ENCODE measurements at places on chromosomes 3 and 15.

- no peak for DNase-seq
These were observed 235.8 kb downstream of the RAP2B start for GRCh38 chr3:153397794-153398193.

DNA sequence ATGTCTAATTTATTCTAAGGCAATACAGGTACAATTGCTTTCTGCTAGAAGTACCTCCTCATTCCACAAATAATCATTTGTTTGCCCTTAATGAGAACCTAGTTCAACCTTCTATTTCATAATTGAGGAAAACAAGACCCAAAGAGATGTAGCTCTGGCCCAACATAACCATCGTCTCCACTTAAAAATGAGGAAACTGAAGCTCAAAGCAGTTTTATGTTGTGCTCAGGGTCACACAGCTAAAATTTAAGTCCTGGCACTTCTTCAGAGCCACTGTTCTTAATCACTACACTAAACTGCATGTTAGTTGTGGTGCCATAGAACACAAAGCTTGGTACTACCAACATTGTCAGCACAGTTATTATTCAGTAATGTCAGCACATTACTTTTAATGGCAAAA, 108.0 kb downstream of the SERPINI1 start:
- DNase-seq = no peak

- DNase-seq = no peak
These were observed 104.3 kb downstream of the CPN2 start for GRCh38 chr3:194246709-194247349.

- DNase-seq = no peak
These were observed 821.6 kb downstream of the SQOR start for GRCh38 chr15:46456456-46456855.

DNA sequence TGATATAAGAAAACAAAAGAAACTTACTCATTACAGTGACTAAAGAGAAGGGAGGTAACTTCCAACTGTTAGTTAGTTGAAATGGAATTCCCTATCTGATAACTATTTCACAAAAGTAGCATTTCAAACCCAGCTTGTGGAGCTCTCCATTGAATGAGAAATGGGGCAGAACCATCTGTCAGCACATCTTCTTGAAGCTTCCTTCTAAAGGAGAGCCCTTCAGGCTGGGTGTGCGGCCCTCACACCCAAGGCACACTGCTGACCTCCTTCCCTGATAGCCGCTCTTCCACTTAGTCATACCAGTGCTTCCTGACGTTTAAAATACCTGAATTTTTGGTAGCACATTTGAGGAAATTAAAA, 28.1 kb upstream of the VEPH1 start:
- no peak for DNase-seq

GRCh38 chr3:100299016-100299415, 35.5 kb upstream of the NIT2 start:
- DNase-seq = no peak

DNA sequence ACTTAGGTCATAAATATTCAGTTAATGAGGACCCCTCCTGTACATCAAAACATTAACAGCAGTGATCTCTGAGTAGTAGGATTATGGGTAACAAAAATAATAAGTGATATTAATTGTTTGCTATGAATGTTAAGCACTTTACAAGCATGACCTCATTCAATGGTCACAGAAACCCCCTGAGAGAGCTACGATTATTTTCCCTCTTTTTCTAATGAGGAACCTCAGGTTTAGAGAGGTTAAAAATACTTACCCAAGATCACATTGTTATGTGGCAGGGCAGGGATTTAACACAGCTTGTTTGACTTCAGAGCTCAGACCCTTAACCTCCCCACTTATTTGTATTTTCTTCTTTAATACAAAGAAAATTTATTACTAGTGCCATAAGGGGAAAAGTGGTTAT, 228.2 kb downstream of the TBL1XR1 start:
- no peak for DNase-seq

GRCh38 chr3:14744556-14744955, 69.6 kb downstream of the C3orf20 start:
- DNase-seq = no peak

DNA sequence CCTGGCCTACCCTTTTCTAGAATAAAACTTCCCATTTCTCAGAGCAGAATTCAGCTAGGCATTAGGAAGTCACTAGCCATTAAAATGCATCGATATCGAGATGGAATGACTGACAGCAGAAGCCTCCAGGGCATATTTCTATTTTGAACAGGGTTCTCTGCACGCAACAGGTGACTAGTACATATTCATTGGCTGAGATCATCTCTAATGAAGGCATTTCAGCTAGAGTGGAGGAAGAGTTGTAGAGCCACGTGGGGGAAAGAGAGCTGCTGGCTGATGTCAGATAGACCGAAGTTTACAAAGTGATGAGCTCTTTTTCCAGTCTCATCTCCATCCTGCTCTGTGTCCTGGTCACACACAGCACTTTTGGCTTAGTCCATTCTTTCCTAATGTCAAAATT, 7.5 kb downstream of the TMEM40 start:
- no peak for DNase-seq

- no peak for DNase-seq
These were observed 6.9 kb downstream of the ISL2 start for GRCh38 chr15:76343313-76343996.

DNA sequence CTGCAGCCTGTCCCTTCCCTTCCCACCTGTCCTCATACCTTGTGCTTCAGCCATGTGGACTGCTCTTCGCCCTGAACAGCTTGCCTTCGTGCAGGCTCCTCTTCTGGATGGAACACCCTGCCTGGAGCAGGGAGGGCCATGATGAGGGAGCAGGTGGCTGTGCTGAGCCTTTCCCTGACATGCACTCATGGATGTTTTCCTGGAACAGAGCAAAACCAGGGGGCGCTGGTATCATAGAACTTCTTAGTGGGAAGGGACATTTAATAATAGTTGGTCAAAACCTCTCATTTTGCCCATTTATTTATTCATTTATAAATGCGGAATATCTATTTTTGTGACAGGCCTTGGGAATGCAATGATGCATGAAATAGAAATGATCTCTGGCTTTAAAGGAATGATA, 149.3 kb downstream of the CACNA1D start:
- no peak for DNase-seq

DNA sequence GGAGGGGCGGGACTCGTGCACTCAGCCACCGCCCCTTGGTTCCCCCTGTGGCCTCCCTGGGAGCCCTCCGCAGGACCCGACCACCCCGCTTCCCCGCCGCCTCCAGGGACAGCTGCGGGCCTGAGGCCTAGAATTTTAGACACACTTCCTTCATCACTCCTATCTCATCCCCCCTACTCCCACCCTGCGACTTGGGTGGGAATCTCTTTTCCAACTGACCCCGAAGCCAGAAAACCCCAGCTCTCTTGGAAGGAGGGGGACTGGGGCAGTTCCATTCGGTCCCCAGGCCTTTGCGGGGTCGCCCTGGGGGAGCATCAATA, 289 bp upstream of the TFDP2 start:
- DNase-seq = no peak

- DNase-seq = no peak
These were observed 32.5 kb downstream of the RFTN1 start for GRCh38 chr3:16480861-16481545.

- no peak for DNase-seq
These were observed 66.3 kb downstream of the ISG20 start for GRCh38 chr15:88704791-88705768.

DNA sequence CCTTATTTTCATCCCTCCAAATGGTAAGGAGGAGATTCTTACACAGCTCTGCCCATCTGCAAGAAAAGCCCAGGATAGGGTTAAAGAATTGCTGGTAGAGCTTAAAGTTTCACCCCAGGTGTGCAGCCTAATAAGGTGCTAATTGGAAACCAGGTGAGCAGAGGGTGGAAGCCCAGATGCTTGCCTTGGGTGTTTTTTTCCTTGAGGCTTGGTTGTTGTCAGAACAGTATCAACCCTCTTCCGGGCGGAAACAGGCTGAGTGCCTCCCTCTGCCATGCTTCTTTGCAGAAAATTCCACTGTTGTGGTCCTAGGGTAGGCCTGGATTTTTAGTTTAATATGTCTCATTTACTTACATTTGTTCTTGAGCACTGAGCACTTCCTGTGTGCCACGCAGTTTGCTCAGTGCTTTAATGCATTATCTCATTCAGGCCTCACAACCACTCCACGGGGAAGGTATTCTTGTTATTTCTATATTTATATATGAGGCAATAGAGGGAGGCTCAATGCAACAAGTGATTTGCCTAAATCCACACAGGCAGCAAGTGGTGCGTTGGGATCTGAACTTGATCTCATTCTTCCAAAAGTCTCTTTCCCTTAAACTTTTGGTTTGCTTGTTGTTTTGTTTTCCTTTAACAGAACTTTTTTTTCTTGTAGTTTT, 115.0 kb upstream of the LRIG1 start:
- DNase-seq = no peak

GRCh38 chr3:129563850-129564535, 21.0 kb downstream of the H1-8 start:
- DNase-seq = no peak

- DNase-seq = no peak
These were observed 3.6 kb downstream of the PLCL2 start for GRCh38 chr3:16888356-16888755.

DNA sequence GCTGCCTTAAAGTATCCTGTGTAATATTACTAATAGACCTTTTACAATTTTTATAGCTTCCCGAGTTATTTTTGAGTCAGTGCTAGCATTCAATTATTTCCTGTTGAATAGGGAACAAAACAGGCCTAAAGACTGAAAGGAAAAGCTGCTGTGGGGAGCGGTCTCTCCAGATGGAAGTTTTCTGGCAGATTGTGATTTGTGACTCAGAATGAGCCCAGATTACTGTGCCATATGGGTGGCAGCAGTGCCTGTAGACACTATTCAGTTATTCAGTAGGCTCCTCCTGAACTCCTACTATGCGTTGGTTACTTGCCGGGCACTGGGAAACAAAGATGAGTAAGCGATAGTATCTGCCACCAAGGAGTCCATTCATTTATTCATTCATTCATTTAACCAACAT, 211.8 kb downstream of the CHST2 start:
- no peak for DNase-seq

GRCh38 chr3:195319060-195319459, 48.1 kb upstream of the XXYLT1 start:
- no peak for DNase-seq

DNA sequence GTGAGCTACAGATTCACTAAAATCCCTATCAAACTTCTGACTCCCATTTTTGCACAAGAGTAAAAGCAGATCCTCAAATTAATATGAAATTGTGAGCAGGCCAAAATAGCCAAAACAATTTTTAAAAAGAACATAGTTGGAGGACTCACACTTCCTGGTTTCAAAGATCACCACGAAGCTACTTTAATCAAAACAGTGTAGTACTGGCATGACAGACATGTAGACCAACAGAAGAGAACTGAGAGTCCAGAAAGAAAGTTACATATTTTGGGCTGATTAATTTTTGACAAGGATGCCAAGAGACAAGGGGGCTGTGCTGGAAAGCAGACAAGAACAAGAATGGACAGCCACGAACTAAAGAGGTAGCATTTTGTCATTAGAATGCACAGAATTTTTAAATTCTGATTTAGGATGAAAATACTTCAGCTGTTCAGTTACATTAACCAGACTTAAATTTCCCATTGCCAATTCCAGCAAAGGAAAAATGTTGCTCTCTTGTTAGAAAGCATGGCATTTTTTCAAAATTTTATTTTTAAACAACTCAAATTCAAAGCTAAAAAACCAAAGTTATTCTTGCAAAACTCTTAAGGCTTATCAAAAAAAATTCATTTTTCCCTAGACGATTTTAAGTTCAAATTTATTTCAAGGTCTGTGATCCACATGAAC, 14.0 kb downstream of the RYK start:
- no peak for DNase-seq

DNA sequence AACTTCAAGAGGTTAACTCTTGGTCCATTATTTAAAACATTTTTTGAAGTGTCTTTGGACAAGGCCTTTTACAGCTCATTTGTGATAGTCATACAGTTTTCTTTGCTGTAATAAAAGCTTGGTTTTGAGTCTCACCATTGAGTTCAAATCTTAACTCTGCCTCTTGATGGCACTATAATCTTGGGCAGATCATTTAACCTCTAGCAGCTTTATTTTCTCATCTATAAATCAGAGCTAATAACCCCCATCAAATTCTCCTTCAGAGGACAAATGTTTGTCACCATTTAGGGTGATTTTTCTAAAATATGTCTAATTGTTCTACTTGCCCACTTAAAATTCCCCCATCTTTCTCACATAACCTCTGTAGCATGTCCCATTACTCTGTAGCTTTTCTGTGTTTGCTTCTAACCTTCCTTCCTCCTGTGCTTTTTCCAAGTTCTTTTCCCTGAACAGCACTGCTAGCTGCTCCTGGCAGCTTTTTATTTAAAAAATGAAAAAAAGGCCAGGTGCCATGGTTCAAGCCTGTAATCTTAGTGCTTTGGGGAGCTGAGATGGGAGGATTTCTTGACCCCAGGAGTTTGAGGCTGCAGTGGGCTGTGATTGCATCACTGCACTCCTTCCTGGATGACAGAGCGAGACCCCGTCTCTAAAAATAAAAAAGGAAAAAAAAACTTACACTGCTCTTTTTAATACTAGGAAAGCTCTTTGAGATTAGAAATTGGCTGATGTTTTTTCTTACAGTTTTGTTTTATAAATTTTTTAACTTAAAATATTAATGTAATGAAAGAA, 28.5 kb downstream of the UBE2E1 start:
- DNase-seq = no peak

DNA sequence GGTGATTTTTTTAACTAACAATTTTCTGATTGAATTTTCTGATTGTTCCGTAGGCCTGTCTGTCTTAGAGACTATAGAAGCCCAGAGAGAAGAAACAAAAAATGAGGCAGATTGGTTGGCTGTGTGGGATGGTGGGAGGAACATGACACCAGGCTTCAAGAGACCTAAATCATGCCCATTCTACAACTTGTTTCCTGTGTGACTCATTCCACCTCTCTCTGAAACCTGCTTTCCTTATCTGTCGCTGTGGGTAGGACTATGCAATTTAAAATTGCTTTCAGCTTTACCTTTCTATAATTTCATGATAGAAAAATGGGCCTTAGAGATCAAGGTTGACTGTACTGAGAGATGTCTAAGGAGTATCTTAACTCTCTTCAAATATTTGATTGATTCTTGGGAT, 44.5 kb downstream of the OXNAD1 start:
- no peak for DNase-seq

- no peak for DNase-seq
These were observed 12.5 kb downstream of the EPB42 start for GRCh38 chr15:43208052-43209002.
